Caco-2 (cell line): ENCODE measurements at places on chromosomes 4 and X. TPM values are rescaled to one million over a fixed set of nuclear protein-coding genes. Genes with fewer than 3 reads are reported as not detected.

- no peak for DNase-seq
These were observed 33.9 kb downstream of the FBXW7 start for GRCh38 chr4:152501846-152502536.

DNA sequence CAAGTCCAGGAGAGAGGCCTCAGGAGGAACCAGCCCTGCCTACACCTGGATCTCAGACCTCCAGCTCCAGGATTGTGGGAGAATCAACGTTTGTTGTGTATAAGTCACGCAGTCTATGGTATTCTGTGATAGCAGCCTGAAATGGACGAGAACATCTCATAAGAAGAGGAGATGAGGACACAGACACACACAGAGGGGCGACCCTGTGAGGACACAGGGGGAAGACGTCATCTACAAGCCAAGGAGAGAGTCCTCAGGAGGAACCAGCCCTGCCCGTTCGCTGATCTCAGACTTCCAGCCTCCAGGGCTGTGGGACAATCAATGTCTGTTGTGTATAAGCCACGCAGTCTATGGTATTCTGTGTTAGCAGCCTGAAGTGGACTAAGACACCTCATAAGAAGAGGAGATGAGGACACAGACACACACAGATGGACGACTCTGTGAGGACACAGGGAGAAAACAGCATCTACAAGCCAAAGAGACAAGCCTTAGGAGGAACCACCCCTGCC, 20.3 kb downstream of the P2RY8 start:
- DNase-seq = no peak

DNA sequence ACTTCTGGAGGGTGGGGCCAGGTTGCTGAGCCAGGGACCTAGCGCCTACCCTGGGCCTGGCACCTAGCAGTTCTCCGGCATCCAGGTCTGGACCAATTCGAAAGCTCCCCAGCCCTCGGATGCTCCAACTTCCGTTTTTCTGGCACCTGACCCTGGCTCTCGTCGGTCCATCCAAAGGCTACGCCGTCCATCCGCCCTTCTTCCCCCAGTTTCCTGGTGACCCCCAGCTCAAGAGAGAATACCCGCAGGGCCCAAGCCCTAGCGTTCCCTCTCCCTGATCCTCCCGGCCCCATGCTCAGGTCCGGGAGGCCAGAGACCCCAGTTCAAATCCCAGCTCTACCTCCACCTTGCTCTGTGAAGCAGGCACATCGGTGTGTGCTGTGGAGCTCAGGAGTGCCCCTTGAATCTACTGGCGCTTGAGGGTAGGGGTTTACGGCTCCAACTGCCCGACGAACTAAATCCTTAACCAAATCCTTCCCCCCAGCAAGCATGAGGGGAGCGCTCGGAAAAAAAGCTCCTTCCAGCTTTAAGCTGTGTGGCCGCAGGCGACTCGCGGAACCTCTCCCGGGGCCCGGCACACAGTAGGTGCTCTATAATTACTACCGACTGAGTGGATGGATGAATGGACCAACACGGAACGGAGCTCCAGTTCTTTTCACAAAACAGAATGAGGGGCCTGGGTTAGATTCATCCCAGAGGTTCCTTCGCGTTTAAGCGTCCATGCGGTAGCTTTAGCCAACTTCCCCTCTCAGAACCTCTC, 1.1 kb downstream of the CRMP1 start:
- no peak for DNase-seq

DNA sequence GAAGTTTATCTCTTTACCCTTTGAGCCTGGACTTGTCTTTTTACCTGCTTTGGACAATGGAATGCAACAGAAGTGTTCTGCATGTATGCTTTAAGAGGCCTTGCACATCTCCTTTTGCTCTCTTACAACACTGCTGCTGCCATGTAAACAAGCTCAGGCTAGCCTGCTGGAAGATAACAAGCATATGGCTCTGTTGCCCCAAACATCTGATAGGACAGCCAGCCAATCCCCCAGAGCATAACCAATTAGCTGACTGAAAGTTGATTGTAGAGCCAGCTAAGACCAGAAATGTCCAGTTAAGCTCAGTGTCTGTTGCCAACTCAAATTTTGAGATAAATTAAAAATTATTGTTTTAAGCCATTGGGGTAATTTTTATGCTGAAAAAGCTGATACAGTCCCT, 510.6 kb upstream of the CNKSR2 start:
- DNase-seq = no peak

DNA sequence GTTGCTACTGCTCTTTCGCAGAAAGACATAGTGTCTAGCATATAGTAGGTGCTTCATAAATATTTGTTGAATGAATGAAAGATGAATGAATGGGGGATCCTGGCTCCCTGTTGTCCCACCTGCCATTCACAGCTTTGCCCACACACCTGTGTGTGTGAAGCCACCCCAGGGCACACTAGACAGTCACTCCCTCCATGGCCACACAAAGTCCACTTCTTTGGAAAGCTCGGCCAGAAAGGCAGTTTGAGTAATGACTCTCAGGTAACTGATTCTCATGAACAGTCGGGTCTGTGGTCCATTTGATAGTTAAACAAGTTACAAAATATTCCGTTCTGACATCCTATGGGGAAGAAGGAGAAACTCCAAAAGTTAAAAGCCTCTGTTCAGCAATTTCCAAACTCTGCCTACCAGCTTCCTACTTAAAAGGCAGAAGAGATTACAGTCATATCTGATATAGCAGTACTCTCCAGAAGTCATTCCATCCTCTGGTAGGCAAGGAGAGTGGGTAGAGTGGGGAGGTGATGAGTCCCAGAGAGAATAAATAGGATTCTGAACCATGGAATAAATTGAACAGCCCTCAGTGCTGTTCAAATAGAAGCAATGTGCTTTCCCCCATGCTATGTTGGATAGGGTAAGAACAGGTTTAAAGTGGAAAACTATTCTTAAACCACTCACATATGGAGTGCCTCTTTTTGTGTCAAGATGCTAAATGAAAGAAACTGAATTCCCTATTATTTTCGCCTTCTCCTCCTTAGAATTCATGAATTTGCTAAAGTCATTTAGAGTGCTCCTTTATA, 204.9 kb upstream of the GALNT7 start:
- no peak for DNase-seq

GRCh38 chr4:1402021-1402515, 4.2 kb downstream of the NKX1-1 start:
- no peak for DNase-seq

DNA sequence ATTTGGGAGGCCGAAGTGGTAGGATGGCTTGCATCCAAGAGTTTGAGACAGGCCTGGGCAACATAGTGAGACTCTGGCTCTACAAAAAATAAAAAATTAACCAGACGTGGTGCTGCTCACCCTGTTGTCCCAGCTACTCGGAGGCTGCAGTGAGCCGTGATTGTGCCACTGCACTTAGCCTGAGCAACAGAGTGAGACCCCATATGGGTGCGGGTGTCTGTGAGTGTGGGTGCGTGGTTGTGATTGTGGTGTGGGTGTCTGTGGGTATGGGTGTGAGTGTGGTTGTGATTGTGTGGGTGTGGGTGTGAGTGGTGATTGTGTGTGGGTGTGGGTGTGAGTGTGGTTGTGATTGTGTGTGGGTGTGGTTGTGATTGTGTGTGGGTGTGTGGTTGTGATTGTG, 114.6 kb downstream of the UBE2K start:
- DNase-seq = no peak

GRCh38 chrX:30513284-30513683, 64.3 kb downstream of the TASL start:
- no peak for DNase-seq

- DNase-seq = no peak
These were observed 1.4 kb downstream of the TMLHE start for GRCh38 chrX:155611302-155611701.

GRCh38 chr4:93646233-93646930, 182.2 kb upstream of the ATOH1 start:
- no peak for DNase-seq

DNA sequence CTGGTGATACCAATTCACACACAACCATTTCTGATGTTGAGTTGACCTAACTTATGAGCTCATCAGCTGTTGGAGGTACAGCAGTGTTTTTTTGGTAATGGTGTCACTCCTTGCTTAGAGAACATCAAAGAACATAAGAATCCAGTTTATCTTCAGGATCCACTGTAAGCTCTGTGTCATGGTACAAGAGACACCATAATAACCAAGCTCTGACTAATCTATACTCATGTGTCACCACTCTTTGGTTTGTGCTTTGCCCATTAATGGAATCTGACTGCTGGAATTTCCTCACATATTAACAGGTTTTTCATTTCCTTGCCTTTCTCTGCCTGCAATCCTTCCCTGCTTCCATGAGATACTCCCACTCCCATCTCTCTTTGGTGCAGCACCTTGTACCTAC, 735.1 kb upstream of the LCORL start:
- DNase-seq = no peak

- DNase-seq = no peak
These were observed 12.2 kb downstream of the PAICS start for GRCh38 chr4:56448301-56448700.

- no peak for DNase-seq
These were observed 98.6 kb upstream of the PLS3 start for GRCh38 chrX:115462406-115462805.

GRCh38 chrX:19862634-19863211, 24.7 kb downstream of the SH3KBP1 start:
- DNase-seq = no peak

DNA sequence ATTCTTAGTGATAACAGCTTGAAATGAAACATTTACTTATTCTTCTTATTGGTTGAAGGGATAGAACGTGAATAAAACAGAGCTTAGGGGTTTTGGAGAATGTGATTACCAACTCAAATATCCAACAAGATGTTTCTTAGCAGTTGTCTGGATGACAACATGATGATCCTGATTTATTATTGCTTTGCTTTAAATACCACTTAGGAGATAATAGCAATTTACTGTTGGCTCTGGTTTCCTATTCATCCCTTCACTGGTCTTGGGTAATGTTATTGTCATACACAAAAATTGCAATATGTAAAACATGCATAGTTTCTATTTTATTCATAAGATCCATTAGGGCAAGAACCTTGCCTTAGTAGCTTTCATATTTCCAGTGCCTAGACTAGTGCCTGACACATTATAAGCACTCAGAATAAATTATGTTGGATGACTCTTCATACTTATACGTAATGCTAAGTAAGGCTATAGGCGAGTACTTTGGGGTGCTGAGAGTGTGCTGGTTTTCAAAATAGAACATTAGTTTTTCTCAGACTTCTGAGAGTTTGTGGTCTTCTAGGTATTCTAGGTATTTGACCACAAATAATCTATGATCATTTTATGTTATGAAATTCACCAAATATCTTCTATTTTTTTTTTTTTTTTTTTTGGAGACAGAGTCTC, 58.6 kb upstream of the PGRMC2 start:
- DNase-seq = no peak

GRCh38 chr4:4388311-4388790, 1.4 kb downstream of the NSG1 start:
- DNase-seq = no peak

- peak; percentile 45 for DNase-seq
These were observed 67.6 kb upstream of the SLC7A3 start for GRCh38 chrX:70998411-70999027.

DNA sequence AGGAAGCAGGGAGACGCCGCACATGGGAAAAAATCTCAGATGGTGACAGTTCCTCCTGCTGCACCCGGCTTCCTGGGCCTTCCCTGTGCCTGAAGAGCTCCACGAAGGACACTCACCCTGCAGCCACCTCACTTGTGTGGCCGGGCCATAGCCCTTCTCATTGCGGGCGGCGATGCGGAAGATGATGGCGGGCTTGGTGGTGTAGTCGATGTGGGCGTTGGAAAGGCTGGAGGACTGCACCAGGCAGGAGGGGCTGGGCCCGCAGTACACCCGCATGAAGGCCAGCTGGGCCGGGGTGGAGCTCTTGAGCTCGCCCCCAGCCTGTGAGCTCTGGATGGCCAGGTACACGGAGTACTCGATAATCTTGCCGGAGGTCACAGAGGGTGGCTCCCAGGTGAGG, 5.7 kb upstream of the RENBP start:
- DNase-seq = no peak

GRCh38 chrX:53347948-53348347, 66.6 kb upstream of the IQSEC2 start:
- DNase-seq = no peak

RHOXF2 gene
- total RNA-seq = not detected in 2 replicates

NAT8L gene
- 6.2 and 6.6 TPM in 2 replicates for total RNA-seq

SASH3 gene
- not detected in 2 replicates for total RNA-seq

LRRC66 gene
- total RNA-seq = 0.09 TPM in 1 of 2 replicates, not detected in the other

GLRA3 gene
- total RNA-seq = not detected in 2 replicates

SPACA5 gene
- total RNA-seq = not detected in 2 replicates
